Activated CD4-positive, alpha-beta memory T cell treated with anti-CD3 and anti-CD28 coated beads for 36 hours (primary cell): ENCODE measurements at places on chromosomes 12 and 14.

DNA sequence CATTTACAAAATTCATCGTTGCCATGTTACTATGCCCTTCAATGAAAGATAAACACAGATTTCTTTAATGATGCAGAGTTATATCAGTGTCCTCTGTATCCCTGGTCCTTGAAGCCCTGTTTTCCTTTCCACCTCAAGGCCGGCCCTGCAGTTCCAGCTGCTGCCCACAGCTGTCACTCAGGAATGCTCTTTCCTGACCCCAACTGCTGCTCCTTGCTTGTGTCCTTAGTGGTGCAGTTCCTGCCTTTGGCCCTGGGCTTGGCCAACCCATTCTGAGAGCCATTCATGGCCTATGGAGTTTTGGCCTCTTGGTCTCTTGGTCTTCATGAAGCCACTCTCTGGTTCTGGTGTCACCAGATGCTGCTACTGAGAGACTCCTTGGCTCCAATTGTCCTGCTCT lies 93.1 kb downstream of the GAS2L3 start:
- no peaks in the 10 kb centered on the region for H3K4me1 ChIP-seq
- H3K4me3 ChIP-seq = no peak overlapping the region
- H3K27me3 ChIP-seq = peaks cover 2% of the 10 kb centered on the region
- no peaks in the 10 kb centered on the region for H3K36me3 ChIP-seq
- no peak overlapping the region for H3K27ac ChIP-seq
- DNase-seq = no peak

DNA sequence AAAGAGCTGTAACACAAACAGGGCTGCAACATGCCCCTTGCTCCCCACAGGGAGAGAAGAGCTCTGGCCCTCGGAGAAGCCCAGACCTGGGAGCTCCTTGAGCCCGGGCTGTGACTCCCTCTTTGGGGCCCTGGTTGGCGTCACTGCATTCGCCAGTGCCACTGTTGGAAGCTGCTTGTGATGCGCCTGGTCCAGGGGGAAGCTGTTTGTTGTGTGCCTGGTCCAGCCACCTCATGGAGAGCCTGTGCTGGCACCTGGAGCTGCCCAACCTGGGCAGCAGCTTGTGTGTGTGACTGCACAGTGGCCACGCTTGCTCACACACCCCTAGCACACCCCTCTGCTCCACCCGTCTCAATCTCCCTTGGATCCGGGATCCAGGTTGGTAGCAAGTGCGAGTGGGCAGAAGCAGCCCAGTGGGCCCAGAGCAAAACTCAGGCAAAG lies 49.5 kb downstream of the A2M start:
- H3K27me3 ChIP-seq = no peaks in the 10 kb centered on the region
- H3K27ac ChIP-seq = no peak overlapping the region
- no peak overlapping the region for H3K4me3 ChIP-seq
- no peak for DNase-seq
- peaks cover 7% of the 10 kb centered on the region for H3K4me1 ChIP-seq
- H3K36me3 ChIP-seq = peaks cover 6% of the 10 kb centered on the region

GRCh38 chr12:30830751-30831150 lies 76.0 kb upstream of the CAPRIN2 start:
- H3K27me3 ChIP-seq = peaks cover 17% of the 10 kb centered on the region
- H3K36me3 ChIP-seq = no peaks in the 10 kb centered on the region
- no peak for DNase-seq
- H3K4me1 ChIP-seq = no peaks in the 10 kb centered on the region
- no peak overlapping the region for H3K4me3 ChIP-seq
- H3K27ac ChIP-seq = no peak overlapping the region

DNA sequence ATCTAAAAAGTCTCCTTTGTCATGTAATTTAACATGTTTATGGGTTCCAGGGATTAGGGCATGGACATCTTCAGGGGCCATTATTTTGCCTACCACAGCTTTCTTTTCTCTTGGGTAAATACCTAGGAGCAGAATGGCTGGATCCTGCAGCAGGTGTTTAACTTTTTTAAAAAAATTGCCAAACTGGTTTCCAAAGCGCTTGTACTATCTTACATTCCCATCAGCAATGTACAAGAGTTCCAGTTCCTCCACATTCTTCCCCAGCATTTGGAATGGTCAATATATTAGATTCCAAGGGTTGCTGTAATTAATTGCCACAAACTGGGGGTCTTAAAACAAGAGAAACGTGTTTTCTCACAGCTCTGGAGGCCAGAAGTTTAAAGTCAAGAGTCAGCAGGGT lies 27.7 kb upstream of the MYL2 start:
- no peaks in the 10 kb centered on the region for H3K4me1 ChIP-seq
- no peak overlapping the region for H3K27ac ChIP-seq
- peaks cover 2% of the 10 kb centered on the region for H3K36me3 ChIP-seq
- no peaks in the 10 kb centered on the region for H3K27me3 ChIP-seq
- H3K4me3 ChIP-seq = no peak overlapping the region

DNA sequence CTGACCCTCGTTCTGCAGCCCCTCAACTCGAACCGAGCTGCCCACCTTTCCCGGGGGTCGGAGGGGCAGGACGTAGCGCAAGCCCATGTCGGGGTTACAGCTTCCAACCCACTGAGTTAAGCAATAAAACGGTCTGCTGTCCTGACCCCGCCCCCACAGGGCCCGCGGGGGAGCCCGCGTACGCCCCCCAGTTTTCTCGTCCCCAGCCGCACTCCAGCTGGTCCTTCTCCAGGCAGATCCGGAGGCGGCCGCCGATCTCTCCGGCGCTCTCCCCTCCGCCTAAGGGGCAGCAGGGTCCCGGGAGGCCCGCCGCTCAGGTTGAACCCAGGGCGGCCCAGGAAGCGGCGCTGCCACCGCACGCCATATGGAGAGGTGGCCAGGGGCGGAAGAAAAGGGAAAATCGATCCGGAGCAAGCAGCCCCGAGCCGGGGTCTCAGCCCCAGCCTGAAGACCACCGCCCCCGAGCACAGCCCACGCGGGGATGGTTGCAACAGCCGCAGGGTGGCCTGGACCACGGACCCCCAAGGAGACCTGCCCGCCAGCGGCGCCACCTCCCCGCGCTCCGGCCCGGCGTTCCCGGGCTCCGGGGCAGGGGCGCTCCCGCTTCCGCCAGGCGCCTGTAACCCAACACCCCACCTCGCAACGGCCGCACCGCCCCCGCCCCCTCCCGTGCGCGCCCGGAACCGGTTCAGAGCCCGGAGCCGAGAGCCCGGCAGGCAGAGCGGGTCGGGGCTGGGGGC lies 760 bp downstream of the ACTN1 start:
- H3K36me3 ChIP-seq = peaks cover 15% of the 10 kb centered on the region
- H3K4me1 ChIP-seq = peaks cover 27% of the 10 kb centered on the region
- peak overlapping the region; percentile 80 for H3K4me3 ChIP-seq
- H3K27ac ChIP-seq = peak overlapping the region; percentile 73
- peaks cover 4% of the 10 kb centered on the region for H3K27me3 ChIP-seq

- H3K4me3 ChIP-seq = peak overlapping the region; percentile 74
- no peaks in the 10 kb centered on the region for H3K36me3 ChIP-seq
- H3K27ac ChIP-seq = no peak overlapping the region
- peaks cover 38% of the 10 kb centered on the region for H3K27me3 ChIP-seq
- no peak for DNase-seq
- peaks cover 16% of the 10 kb centered on the region for H3K4me1 ChIP-seq
Measured at GRCh38 chr12:30796313-30796780, 41.6 kb upstream of the CAPRIN2 start.

DNA sequence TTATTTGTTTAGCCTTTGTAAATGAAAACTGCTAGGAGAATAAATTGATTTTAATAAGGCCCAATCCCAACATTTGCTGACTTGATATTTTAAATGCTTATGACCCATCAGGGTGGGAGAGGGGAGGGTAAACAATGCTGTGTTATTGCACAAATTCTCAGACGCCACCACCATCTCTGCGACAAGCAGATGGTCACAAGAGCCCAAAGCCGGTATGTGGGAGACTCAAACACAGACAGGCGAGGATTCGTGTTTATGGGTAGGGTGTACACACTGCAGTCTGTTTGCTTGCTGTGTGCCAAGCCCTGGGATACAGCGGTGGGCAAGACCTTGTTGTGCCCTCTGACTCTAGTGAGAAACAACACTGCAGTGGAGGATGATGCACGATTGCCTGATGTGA lies 39.2 kb upstream of the PWP1 start:
- no peaks in the 10 kb centered on the region for H3K36me3 ChIP-seq
- H3K4me3 ChIP-seq = no peak overlapping the region
- no peaks in the 10 kb centered on the region for H3K27me3 ChIP-seq
- no peak for DNase-seq
- H3K4me1 ChIP-seq = no peaks in the 10 kb centered on the region
- H3K27ac ChIP-seq = no peak overlapping the region
